Activated CD4-positive, alpha-beta T cell treated with anti-CD3 and anti-CD28 coated beads, Interleukin-2, amount 50 U/mL, for 24 hours (primary cell): ENCODE measurements at places on chromosomes 2 and 18.
A peak's percentile ranks its signal among the peaks of the same experiment; 100 is the strongest.

GRCh38 chr2:238570926-238571325, 144.2 kb downstream of the ASB1 start:
- no peak for DNase-seq

- no peak for DNase-seq
These were observed 175.8 kb downstream of the SRBD1 start for GRCh38 chr2:45435316-45435715.

DNA sequence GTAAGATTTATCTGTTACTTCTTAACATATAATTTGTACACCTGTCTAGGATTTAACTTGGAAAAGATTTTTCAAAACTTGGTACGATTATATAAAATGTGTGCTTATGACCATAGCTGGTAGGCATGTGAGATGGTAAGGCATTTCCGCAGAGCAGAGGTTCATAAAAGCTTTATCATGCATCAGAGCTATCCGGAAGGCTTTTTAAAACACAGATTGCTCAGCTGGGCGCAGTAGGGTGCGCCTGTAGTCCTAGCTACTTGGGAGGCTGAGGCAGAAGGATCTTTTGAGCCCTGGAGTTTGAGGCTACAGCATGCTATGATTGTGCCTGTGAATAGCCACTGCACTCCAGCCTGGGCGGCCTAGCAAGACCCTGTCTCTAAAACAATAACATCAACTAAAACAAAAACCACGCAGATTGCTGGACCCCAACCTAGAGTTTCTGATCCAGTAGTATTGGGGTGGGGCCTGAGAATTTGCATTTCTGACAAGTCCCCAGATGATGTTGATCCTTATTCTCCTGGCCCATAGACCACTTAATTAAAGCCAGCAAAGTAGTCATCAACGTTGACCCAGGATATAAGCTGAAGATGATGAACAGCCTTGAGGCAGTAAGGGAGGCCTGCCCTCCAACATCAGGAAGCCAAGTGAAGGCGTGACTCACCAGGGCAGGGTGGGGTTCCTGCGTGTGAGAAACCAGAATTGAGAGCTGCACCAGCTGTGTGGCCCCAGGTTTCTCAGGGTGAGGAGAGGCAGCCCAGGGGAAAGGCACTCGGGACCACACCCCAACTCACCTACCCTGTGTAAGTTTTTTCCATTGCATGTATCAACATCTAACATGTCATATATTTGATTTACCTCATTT, 21.6 kb upstream of the SLC20A1 start:
- peak; percentile 70 for DNase-seq

DNA sequence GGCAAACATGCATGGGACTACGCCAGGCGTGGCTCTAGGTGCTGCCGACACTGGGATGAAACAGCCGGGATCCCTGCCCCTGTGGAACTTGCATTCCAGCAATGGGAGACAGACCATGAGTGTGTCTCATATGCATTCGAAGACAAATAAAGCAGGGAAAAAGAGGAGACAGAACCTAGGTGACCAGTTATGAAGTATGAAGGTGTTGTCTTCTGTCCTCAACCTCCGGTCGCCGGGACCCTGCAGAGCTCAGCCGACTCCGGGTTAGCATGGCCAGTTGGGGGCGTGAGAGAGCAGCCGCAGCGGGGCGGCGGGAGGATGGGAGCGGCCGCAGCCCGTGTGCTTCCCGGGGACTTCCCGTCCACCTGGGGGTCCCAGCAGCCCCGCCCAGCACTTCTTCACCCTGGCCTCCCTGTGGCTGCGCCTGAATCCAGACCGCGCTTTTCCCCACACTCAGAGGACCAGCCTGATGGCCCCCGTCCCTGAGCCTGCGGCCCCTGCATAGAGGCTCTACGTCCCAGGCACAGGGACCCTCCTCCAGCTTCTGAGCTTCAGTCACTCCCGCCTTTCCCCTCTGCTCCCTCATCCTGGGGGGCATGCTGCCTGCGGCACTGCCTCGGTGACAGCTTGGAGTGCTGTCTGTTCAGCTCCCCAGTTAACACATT, 11.4 kb downstream of the ID2 start:
- DNase-seq, result no peak

- DNase-seq, result no peak
These were observed 201.0 kb upstream of the SP5 start for GRCh38 chr2:170514140-170514539.

DNA sequence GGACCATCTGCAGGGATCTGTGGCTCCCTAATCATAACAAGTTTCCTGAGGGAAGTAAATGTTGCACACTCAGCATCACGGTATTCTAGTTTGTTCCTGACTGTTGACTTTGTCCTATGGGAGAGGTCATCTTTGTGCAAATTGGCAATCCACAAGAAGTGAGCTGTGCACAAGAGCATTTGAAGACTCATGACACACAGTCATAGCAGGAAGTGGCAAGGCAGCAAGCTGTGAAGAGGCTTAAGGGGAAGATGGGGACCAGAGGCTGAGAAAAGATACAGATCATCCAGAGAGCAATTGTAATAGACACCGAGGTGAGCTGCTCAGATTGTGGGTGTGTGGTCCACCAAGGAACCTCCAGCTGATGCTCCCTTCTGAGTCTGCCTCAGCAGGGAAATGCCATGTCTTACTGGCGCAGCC, 2.7 kb downstream of the TNP1 start:
- DNase-seq, result no peak

- DNase-seq, result no peak
These were observed 5.1 kb upstream of the GAL3ST2 start for GRCh38 chr2:241771286-241772062.

GRCh38 chr2:41432459-41432858, 615.4 kb upstream of the PKDCC start:
- no peak for DNase-seq

- DNase-seq, result no peak
These were observed 116.1 kb upstream of the TACR1 start for GRCh38 chr2:75315436-75315835.

DNA sequence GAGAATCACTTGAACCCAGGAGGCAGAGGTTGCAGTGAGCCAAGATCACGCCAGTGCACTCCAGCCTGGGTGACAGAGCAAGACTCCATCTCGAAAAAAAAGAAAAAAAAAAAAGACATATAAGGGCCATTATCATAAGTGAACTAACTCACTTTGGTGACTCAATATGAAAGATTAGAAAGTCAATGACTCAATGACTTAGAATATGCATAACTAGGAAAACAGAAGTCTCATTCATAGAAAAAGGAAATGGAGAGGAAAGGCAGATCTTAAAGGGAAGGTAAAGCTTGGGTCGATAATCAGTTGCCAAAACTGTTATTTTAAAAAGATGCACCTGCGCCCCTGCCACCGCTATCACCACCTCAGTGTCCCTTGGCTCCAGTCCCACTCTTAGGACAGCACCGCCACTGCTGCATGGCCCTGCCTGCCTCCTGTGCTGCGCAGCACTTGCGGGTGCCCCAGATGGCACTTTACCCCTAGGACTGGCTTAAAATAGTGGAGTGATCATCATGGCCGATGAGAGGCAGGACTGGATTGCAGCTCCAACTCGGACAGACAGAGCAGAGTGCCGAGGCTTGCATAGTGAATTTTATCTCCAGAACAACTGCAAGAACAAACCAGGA, 54.7 kb downstream of the INO80D start:
- no peak for DNase-seq

DNA sequence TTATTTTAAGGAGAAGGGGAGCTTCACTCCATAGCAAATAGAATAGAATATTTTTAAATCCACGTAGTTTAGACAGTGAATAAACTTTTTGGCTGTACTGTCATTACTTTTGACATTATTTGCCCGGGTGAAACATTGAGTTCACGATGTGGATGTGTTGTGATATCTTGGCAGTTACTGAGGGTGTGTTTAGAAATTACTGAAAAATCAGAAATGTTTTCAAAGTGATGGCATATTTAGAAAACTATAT, 769 bp upstream of the FAM98A start:
- no peak for DNase-seq

GRCh38 chr18:58991167-58991798, 126.6 kb downstream of the ZNF532 start:
- DNase-seq, result no peak

DNA sequence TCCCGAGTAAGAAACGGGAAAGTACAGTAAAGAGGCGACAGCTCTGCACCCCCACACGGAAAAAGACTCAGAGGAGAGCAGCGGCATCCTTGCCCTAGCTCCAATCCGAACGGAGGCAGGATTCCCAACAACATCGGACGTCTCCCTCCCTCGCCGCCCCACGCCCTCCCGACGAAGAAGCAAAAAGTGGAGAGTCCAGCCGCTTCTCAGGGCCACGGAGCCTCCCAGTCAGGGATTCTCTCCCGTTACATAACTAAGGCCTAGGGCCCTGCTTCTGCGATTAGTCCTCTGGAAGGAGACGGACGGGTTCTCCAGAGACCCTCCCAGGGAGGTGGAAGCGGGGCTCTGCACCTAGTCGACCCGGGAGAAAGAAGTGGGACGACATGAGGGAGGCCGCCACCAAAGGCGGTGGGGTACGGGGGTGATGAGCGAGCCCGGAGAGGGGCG, 587 bp downstream of the SUMO1 start:
- DNase-seq, result peak; percentile 2

GRCh38 chr2:153228904-153229303, 249.7 kb downstream of the RPRM start:
- DNase-seq, result no peak

GRCh38 chr18:56267334-56267733, 371.1 kb downstream of the TXNL1 start:
- DNase-seq, result no peak

DNA sequence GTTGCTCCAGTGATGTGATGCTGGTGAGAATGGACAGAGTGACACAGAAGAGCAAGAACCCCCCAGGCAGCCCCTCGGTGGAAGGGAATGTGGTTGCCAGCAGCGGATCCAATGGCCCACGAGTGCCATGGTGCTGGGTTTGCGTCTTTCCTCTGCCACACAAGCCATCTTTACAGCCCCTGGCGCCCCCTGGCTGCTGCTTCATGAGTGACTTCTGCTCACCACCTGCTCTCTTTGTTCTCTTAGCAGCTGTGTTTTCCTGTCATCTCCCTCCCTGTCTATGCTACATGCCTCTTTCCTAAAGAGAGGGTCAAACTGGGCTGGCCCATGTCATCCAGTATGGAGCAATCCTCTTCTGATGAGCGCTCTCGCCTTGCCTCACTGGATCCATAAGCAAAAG, 300.0 kb upstream of the SMIM21 start:
- peak; percentile 9 for DNase-seq

DNA sequence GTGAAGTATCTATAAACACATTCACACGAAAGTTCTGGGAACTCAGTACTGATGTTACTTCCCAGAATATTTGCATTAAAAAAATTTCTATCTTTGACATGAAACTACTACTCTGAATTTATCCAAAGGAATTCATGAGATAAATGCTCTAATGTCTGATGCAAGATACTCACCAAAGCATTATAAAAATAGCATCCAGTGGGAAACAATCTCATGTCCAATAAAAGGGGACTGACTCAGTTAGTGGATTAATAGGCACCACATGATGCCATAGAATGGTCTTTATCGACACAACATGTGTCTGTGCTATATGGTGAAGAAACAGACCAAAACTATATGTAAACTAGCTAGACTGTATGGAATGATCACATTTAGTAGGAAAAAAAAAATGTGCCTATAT, 33.9 kb downstream of the LAMA3 start:
- no peak for DNase-seq

DNA sequence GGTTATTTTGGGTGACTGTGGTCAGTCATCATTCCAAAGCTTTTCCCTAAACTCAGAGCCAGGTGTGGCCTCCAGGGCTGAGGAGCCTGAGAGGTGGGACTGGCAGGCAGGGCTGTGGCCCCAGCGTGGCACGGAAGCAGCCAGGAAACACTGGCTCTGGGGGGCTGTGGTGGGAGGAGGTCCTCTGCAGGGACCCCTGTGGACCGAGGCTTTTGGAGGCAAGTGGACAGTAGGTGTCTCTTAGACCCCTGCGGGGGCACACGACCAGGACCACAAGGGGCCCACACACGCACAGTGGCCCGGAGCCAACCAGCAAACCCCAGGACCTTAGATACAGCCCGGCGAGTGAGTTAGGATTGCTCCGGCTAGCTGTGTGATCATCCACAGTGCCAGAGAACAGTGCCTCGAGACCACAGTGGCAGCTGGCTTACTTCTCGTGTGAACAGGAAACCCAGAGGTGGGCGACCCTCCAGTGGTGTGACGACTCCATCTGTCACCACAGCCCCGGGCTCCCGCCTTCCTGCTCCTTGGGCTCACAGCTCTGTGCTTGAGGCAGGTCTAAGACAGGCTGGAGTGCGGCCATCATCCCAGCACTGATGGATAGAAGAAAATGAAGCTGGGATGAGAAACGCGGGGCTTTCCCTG, 1.6 kb upstream of the RTP5 start:
- DNase-seq, result no peak

GRCh38 chr2:219416235-219416602, 2.0 kb upstream of the DES start:
- DNase-seq, result no peak

- no peak for DNase-seq
These were observed 305.0 kb upstream of the LRP1B start for GRCh38 chr2:142435847-142436246.

DNA sequence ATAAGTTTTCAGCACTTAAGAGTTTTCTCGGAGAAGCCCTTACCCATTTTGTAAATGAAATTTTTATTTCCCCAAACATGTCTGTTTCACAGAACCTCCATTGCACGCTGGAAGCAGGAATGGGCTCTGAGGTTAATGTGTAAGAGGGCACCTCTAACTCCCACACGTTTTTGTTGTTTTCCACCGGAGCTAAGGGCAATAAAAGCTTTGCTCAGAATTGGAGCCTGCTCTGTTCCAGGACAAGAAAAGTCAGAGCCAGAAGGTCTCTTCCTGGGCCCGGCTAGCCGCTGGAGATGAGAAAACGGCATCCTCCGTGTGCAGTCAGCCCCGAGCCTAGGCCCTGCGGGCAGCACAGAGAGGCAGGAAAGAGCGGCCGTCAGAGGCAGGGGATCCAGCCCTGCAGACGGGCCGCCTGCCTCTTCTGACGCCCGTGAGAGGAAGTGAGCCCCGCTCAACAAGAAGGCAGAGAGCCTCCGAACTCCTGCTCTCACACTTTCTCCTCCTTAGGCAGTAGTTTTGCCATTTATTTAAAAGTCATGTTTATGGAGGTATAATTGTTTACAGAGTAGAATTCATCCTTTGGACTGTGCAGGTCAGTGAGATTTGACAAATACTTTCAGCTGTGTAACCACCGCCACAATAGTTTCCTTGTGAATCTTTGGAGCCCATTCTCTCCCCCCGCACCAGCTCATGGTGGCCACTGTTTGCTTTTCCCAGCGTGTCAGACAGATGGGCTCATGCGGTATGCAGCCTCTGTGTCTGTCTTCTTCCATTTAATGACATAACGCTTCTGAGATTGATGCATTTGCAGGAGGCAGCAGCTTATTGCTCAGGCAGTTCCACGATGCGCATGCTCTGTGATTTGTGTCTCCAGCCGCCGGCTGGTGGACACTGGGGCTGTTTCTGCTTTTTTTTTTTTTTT, 117.3 kb downstream of the GALR1 start:
- DNase-seq, result no peak
